ENCODE measurements at places on chromosomes 6 and 20.

GRCh38 chr20:12152996-12153395, 235.3 kb downstream of the BTBD3 start:
- no peak for DNase-seq

DNA sequence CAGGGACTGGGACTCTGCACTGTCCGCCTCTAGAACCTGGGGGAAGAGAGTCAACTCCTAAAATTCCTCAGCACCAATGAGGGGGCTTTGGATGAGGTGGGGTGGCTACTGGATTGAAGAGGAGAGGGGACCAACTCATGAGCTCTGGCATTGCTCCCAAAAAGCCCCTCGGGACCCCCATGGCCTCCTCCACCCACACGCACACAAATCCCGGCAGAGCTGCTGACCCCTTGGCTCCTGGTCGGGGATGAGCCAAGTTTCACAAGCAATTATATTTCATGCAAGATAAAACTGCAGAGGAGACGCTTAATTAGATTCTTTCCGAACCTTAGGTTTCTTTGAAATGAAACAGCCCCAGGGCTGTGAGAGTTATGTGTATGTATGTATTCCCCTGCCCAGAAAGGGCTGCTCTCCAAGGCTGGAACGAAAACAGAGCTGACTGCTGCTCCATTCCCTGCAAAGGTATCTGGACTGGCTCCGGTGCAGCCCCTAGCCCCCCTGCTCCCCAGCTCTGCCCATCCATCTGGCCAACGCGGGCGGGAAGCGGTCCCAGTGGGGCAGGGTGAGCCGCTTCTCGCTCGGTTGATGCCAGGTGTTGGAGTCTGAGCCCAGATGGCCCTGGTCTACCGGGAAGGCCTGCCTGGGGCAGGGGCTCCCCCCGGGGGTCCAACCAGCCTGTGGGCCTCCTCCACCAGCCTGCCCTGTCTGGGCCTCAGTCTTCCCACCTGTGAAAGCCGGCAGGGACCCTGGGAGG, 46.8 kb upstream of the STX16 start:
- no peak for DNase-seq

DNA sequence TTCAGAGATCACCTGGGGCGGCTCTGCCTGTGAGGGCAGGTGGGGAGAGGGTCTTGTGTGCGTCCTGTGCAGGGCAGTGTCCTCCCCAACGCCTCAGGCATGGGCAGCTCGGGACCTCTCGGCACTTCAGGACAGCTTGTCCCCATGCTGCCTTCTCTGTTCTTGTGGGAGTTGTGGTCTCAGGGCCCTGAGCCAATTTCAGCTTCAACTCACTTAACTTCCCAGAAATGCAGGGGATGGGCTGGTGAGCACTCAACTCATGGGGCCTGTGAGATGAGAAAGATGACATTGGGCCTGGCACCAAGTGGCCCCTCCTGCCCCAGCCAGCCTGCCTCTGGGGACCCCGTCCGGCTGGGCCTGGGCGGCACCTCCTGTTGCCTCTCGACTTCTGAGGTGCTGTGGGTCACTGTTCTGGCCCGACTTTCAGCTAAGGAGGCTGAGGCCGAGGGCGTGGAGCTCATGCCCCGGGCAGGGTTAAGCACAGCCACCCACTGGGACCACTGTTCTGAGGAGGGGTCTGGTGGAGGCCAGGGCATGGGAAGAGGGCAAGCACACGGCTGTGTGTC, 6.7 kb downstream of the RGS19 start:
- no peak for DNase-seq

DNA sequence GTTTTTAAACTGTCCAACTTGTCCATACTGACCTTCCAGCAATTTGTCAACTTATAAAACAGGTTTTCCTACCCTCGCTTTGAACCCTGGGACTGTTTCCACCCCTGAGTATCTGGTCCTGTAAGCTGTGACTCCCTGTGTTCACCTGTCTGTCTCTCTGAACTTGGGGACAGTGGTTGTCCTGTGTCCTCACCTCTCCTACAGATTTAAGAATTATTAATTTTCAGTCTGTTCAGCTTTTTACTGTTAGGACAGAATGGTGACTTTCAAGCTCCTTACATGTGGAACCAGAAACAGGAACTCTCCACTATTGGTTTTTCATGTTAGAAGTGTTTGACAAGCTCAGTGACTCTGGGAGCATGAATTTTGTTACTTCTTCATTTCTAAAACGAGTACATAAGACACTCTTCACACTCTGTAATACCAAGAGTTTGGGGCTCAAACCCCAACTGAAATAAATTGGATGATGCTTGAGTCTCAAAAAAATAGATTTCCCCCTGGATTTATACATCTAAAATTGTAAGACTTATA, 713.9 kb downstream of the COL12A1 start:
- no peak for DNase-seq

- no peak for DNase-seq
Observed at GRCh38 chr20:21512634-21513180, 1.2 kb downstream of the NKX2-2 start.

Measured in stimulated activated CD8-positive, alpha-beta memory T cell treated with anti-CD3 and anti-CD28 coated beads, Interleukin-12 subunit alpha, Interleukin-12 subunit beta, amount 100 ng/mL, for 4 hours (primary cell).